ENCODE measurements at places on chromosomes 1 and 21. TPM values are rescaled to one million over a fixed set of nuclear protein-coding genes. Genes with fewer than 3 reads are reported as not detected.

The ASPM gene
- polyA plus RNA-seq, result 1.6 TPM

DNA sequence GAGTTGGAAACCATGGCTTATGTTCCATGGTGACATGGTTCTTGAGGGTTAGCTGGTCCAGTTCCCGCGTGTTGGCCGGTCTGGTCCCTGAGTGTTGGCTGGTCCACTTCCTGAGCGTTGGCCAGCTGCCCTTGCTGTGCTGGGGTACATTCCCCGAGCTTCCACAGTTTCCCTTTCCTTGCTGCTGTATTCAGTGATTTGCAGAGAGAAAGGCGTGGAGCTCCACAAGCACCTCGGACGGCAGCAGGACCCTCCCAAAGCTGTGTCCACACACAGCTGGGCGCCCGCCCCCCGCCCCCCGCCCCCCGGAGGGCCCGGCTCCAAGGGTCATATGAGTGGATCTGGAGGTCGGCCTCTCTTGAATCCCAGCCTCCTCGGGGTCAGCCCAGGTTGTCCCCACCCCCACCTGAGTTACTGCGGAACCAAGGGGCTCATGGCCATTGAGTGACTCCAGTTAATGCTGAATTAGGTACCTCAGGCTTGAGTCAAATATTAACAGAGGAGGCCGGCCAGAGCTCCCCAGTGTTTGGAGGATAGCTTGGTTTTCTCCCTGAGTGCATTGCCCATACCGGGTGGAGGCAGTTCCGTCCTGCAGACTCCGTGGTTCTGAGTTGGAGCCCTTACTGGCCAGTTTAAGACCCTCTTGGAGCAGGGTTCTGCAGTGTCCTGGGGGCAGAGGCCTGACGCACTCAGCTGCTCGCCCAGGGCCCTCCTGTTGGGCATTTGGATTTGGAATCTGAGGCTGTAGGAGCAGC is 18.4 kb downstream of the COL18A1 start:
- no peak overlapping the region for H3K27ac ChIP-seq
- H3K27me3 ChIP-seq, result no peaks in the 10 kb centered on the region
- H3K4me1 ChIP-seq, result no peaks in the 10 kb centered on the region

DNA sequence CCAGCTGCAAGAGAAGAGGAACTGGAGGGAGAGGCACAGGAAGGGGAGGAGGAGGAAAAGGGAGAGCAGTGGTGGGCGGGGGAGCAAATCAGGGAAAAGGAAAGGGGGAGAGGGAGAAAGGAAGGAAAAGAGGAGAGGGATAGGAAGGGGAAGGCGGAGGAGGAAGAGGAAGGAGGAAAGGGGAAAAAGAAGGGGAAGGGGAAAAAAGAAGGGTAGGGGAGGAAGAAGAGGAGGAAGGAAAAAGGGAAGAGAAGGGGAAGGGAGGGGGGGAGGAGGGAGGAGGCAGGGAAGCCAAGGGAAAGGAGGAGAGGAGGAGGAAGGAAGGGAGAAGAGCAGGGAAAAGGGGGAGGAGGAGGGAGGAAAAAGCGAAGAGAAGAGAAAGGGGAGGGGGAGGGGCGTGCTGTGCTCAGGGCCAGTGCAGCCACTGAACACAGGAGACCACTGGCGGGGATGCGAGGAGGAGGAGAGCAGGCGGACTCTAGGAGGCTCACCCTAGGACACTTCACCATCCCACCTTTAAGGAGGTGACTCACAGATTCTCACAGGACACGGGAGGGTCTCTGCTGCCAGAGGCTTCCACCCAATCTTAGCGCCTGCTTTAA is 33.1 kb downstream of the PGBD5 start:
- H3K27me3 ChIP-seq, result no peaks in the 10 kb centered on the region
- H3K27ac ChIP-seq, result no peak overlapping the region
- H3K4me1 ChIP-seq, result no peaks in the 10 kb centered on the region
- DNase-seq, result no peak
- no peaks in the 10 kb centered on the region for H3K36me3 ChIP-seq

DNA sequence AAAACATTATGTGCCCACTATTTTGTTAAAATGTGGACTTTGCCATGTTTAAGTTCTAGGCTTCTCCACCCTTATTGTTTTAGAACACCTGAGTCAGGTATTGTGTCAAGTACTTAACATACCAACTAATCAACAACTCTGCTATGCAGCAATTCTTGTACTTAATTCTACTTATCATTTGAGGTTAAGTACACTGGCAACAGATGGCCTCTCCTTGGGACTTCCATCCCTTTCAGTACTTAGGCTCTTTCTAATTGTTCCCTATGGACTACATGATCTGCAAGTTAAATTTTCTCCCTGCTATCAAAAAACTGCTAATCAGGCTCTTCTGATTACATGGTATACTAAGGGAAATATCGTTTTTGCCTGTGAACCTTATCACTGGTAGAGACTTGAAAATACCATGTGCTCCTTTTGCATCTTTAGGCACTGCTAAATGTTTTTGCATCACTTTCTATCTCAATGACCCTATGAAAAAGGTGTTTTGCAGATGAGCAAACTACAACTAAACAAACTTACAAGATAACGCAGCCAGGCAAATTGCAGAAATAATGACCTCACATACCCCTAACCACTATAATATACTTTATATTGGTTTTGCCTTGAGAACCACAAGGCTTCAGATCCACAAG is 18.9 kb downstream of the SFPQ start:
- H3K27me3 ChIP-seq, result no peaks in the 10 kb centered on the region
- no peaks in the 10 kb centered on the region for H3K4me1 ChIP-seq
- no peak overlapping the region for H3K4me3 ChIP-seq
- no peak overlapping the region for H3K27ac ChIP-seq
- DNase-seq, result no peak

The THEM5 gene
- 0.57 TPM for polyA plus RNA-seq

The SDHC gene
- polyA plus RNA-seq, result 188 TPM

- no peak overlapping the region for H3K4me3 ChIP-seq
- no peaks in the 10 kb centered on the region for H3K36me3 ChIP-seq
- no peaks in the 10 kb centered on the region for H3K27me3 ChIP-seq
- H3K4me1 ChIP-seq, result no peaks in the 10 kb centered on the region
Observed at GRCh38 chr21:38887062-38887686, 81.4 kb downstream of the ETS2 start.

The BLACAT1 gene
- polyA plus RNA-seq, result 5.9 TPM

The PODN gene
- polyA plus RNA-seq, result 69.3 TPM

- no peak overlapping the region for H3K27ac ChIP-seq
- H3K36me3 ChIP-seq, result no peaks in the 10 kb centered on the region
- H3K27me3 ChIP-seq, result no peaks in the 10 kb centered on the region
- peaks cover 8% of the 10 kb centered on the region for H3K4me1 ChIP-seq
Observed at GRCh38 chr1:10957133-10957532, 55.3 kb upstream of the TARDBP start.

GRCh38 chr1:226646026-226646869 is 92.8 kb downstream of the ITPKB start:
- no peak overlapping the region for H3K4me3 ChIP-seq
- H3K27me3 ChIP-seq, result no peaks in the 10 kb centered on the region
- peaks cover 2% of the 10 kb centered on the region for H3K4me1 ChIP-seq
- DNase-seq, result no peak
- H3K27ac ChIP-seq, result no peak overlapping the region

The AZIN2 gene
- polyA plus RNA-seq, result 56.9 TPM

The CHIA gene
- 0.70 TPM for polyA plus RNA-seq
